Activated CD4-positive, alpha-beta T cell treated with anti-CD3 and anti-CD28 coated beads, Interleukin-2, amount 50 U/mL, for 1 hour (primary cell): ENCODE measurements at places on chromosomes 16 and 17.

- DNase-seq, result no peak
Measured at GRCh38 chr17:82703935-82704865, 5.7 kb upstream of the RAB40B start.

DNA sequence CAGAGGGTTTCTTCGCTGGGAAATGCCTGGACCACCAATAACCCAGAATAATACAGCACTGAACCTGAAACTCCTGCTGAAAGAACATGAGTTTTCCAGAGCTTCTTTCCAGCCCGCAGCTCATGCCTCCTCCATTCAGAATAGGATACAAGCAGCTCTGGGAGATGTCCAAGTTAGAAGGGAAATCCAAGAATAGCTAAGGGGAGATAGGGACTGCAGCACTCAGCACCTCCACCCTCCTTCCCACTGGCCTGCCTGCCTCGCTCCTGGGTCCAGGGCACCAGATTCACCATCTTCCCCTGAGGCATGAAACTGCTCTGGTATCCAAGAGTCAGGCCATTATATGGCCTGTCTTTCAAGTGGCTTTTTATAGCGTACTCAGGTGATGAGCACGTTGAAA is 4.1 kb downstream of the KRT31 start:
- DNase-seq, result no peak

GRCh38 chr16:3599922-3600321 is 11.5 kb downstream of the SLX4 start:
- no peak for DNase-seq

DNA sequence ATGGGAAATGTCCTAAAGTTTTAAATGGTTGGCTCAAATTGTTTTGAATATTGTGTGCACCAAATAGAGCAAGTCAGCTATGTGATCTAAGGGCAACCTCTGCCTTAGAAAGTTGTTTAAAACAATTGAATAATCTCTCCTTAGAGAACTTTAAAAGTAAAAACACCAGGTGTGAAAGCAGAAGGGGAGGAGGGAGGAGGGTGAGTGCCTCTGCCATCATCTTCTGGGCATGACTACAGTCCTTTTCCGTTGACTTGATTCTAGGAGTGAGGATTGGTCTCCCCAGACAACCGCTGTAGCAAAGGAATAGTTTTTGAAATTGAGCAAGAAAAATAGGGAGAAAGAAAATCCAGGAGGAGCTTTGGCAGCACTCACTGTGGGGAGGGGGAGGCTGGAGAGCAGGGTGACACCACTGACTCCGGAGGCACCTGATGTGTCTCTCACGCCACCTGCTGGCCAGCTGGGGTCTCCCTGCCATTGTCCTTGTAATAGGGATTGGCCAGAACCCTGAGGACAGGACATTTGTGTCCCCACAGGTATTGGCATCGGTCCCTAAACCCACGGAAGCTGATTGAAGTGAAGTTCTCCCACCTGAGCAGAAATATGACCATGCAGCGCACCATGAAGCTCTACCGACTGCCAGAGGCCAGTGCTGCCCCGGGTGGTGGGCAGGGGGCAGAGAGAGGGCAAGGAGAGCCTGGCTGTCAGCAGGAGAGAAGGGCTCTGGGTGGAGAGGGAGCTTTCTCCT is 33.3 kb downstream of the PLCD3 start:
- peak; percentile 78 for DNase-seq

GRCh38 chr16:54242199-54242598 is 44.4 kb downstream of the IRX3 start:
- no peak for DNase-seq

DNA sequence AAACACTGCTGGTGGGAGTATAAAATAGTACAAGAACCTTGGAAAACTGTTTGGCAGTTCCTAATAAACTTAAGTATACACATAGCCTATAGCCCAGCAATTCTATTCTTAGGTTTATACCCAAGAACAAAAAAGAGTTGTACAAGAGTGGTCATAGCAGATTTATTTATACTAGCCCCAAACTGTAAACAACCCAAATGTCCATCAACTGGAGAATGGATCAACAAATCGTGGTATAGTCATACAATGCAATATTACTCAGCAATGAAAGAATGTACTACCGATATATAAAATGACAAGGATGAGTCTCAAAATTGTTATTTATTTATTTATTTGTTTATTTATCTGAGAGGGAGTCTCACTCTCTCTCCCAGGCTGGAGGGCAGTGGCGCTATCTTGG is 23.1 kb downstream of the GNGT2 start:
- no peak for DNase-seq

DNA sequence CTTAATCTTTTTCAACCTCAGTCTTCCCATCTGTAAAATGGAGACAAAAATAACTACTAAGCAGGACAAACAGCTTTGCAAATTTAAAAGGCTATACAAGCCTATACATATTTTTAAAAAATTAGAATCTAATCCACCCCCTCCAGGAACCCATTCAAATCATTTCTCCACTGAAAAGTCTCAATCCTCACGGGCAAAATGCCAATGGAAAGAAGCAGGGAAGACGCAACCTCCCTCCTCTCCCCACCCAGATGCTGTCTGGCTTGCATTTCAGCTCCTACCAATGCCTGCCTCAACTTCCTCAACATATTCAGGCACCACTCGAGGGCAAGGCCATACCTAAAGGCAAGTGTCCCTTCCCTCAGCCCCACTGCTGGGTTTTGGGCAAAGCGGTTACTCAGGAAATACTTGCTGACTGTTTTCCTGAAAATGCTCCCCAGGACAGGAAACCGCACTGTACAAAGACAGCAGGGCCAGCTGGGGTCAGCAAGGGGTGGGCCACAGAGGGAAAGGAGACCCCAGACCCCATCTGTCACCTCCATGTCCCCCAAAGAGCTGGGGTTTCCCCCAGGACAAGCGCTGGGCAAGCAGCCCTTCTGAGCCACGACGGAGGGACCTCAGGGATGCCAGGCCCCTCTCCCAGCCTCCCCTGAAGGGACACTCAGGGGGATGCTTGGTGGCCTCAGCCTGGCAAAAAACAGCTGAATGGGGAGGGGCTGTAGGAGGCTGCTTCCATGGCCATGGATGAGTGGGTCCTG is 47.7 kb upstream of the DOC2B start:
- no peak for DNase-seq

DNA sequence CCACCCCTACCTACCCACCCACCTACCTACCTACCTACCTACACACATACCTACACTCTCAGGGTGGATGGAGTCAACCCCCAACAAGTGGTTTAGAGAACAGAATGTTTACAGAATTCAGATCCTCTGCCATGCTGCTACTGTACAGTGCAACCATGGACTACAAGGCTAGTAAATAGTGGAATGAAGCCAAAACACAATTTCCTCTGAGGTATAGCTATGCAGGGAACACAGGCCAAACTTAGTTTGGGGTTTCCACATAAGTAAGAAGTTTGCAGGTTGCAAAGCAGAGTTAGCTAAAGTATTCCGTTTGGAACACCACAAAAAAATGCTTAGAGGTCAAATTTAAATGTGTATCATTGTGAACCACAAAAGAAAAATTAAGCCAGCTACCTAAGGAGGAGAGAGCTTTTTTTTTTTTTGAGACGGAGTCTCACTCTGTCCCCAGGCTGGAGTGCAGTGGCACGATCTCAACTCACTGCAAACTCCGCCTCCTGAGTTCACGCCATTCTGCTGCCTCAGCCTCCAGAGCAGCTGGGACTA is 2.7 kb upstream of the AP1G1 start:
- DNase-seq, result no peak

- DNase-seq, result no peak
Measured at GRCh38 chr17:59751955-59752413, 44.5 kb downstream of the VMP1 start.
